ENCODE measurements at places on chromosomes 4 and X. TPM values are rescaled to one million over a fixed set of nuclear protein-coding genes. Genes with fewer than 3 reads are reported as not detected.

CSN3 gene
- not detected for total RNA-seq

GDPD2 gene
- not detected for total RNA-seq

AVPR2 gene
- 4.7 TPM for total RNA-seq

GRCh38 chr4:134001057-134001456 is 200.5 kb downstream of the PABPC4L start:
- no peaks in the 10 kb centered on the region for H3K4me1 ChIP-seq
- DNase-seq = no peak
- H3K4me3 ChIP-seq = no peak overlapping the region
- no peak overlapping the region for H3K27ac ChIP-seq

- no peak overlapping the region for H3K27ac ChIP-seq
- H3K4me3 ChIP-seq = no peak overlapping the region
- no peak for DNase-seq
- H3K27me3 ChIP-seq = no peaks in the 10 kb centered on the region
- H3K36me3 ChIP-seq = no peaks in the 10 kb centered on the region
These were observed 106.5 kb upstream of the FAM9A start for GRCh38 chrX:8907688-8908087.

DNA sequence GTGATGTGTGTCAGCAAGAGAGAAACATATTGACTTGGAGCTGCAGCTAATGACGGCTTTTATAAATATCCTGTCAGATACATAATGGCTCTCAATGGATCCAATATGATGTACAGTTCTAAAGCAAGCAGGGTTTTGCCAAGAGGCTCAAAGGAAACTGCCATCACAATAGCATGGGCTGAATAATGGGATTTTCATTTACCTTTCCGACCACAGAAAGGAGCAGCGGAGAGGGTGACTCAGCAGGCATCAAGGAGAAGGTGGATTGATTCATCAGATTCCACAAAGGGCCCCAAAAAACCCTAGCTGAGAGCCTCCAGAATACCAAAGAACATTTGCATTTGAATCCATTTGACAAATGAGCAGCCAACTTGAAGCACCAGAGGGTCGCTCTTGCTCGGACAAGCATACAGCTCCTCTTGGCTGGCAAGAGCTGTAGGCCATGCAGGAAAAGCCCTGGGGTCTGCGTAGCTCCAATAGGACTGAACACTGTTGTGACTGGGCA is 355.7 kb upstream of the NOCT start:
- no peak overlapping the region for H3K27ac ChIP-seq
- no peaks in the 10 kb centered on the region for H3K27me3 ChIP-seq
- DNase-seq = no peak
- no peak overlapping the region for H3K4me3 ChIP-seq
